ENCODE measurements at places on chromosomes 5 and 9.

DNA sequence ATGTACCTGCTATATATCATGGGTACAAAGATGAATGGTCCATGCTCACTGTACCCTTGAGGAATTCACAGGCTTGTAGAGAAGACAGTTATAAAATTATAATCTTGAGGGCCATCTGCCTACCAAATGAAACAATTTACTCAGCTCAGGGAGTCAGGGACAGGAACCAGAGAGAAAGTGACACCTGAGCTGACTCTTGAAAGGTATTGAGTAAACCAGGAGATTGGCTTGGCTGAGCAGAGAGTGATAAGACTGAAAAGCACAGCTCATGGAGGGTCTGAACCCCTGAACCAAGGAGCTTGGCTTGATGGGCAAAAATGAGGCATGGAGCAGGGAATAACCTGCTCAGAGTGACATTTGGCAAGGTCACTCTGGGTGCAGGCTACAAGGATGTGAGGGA is 147.3 kb downstream of the FAM114A2 start:
- DNase-seq = no peak

DNA sequence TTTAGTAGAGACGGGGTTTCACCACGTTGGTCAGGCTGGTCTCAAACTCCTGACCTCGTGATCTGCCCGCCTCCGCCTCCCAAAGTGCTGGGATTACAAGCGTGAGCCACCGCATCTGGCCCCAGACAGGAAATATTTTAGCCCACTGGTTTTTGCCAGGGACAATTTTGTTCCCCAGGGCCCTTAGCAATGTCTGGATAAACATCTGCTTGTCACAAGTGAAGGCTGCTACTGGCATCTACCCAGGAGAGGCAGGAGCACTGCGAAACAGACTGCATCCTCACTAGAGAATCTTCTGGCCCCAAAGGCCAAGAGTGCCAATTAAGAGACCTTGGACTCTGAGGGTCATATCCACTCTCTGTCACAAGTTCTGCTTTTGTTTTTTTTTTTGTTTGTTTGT is 2.4 kb upstream of the TPRN start:
- DNase-seq = no peak

- DNase-seq = no peak
These were observed 199.1 kb downstream of the NNT start for GRCh38 chr5:43802119-43802518.

DNA sequence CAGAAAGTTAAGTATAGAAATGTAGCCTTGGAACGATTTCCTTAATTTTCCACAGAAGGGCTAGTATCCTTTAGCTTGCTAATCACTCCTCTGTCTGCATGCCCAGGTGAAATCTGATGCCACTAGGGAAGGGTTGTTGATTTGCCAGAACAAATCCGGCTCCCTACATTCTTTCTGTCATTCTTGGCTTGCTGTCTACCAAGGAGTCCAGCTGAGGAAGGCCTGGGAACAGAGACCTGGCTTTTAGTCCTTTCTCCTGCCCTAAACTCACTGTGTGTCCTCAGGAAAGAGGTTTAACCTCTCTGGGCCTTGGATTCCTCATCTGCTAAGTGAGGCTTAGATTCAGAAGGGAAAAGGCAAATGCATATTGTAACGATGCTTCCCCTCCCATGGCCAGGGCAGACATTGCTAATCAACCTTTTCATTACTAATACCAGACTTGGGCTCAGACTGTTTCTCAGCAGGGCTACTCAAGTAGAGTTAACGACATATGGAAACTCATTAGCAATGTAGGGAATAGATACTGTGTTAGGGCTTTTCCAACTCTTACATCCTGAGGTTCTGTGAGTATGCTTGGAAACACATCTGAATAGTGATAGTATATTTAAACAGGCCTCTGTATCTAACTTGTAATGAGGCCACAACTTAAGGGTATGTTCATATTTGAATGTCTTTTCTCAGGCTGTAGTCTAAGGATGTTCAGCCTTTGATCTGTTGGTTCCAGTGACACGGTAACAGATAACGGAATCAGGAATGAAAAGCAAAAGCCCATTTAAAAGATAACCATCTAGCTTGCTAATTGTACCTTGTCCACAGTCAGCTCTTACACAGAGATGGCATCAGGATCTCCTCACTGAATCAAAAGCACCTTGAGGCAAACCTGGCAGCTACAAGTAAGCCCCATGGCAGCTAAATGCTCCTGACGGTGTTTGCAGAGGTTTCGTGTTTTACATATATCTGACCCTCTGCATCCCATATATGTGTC is 4.1 kb downstream of the GALNT10 start:
- DNase-seq = no peak

- no peak for DNase-seq
These were observed 58.8 kb downstream of the GARNL3 start for GRCh38 chr9:127323393-127323792.

DNA sequence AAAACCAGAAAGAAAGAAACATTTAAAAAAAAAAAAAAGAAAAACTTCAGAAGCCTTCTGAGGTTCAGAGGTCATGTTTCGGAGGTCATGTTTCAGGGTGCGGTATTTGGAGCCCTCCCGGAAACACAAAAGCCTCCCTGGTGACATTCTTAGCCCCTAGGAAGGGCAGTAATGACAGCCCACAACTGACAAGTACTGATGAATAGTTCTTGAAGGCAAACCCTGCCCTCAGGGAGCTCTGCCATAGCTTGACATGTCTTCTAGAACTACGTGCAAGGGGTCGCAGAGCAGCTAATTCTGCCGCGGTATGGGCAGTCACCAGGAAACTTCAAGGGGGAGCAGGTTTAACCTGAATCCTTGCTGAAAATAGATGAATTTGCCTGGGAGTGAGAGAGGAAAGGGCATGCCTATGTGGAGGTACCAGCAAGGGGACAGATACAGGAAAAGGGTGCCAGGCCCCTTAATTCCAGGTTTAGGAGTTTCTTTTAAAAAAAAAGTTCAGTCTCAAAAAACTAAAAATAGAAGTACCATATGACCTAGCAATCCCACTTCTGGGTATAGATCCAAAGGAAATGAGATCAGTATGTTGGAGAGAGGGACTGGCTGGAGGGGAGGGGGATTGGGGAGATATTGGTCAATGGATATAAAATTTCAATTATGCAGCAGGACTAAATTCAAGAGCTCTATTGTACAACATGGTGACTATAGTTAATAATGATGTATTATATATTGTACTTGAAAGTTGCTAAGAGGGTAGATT is 98.4 kb downstream of the C9orf152 start:
- no peak for DNase-seq

GRCh38 chr5:180806351-180807011 is 3.9 kb upstream of the MGAT1 start:
- DNase-seq = no peak

DNA sequence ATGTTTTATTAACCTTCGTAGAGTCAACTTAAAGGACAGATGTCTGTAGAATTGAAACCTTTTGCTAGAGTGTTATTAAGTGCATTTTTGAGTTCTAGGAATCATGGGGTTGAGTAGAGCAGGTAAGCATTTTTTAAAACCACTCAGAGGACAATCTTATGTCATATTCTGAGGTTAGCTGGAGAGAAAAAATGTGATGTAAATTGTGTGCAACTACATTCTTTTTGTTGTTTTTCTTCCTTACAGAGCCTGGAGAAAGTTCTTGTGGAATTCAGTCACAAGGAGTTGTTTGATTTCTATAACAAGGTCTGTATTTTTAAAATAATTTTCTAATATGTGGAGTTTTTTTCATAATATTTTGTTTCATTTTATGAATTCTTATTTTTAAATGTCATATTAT is 206.4 kb downstream of the COMMD10 start:
- no peak for DNase-seq

GRCh38 chr9:99605016-99605743 is 216.5 kb upstream of the NR4A3 start:
- no peak for DNase-seq

GRCh38 chr9:138121438-138122050 is 244.0 kb downstream of the CACNA1B start:
- DNase-seq = no peak
